ENCODE measurements at places on chromosomes 6 and 20.

DNA sequence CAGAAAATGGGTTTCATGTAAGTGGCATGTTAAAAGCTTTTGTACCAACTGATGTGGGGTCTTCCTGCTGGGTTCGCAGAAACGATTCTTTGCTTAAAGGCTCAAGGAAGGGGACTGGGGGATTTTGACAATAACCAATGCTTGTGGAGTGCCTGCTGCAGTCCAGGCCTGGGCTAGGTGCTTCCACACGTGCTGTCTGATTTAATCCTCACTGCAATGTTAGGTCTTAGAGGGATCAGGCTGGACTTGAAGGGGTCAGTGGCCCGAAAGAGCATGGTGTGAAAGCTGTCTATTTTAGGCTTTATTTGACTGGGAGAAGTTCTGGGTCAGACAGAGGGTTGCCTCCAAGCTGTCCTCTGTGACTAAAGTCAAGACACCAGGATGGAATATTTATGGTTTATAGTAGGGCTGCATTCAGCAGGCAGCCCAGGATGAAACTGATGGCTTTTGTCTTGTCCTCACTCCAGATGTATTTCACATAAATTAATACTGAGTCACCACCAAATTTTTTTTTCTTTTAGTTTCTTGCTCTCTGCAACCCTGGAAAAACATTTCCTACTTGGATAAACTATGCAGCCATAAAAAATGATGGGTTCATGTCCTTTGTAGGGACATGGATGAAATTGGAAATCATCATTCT lies 219.1 kb downstream of the ZMYND8 start:
- DNase-seq: no peak

- DNase-seq: no peak
These were observed 19.7 kb downstream of the TSHZ2 start for GRCh38 chr20:52991830-52992229.

GRCh38 chr6:56380476-56380875 lies 133.1 kb upstream of the COL21A1 start:
- DNase-seq: no peak

- no peak for DNase-seq
These were observed 421.3 kb upstream of the BTBD3 start for GRCh38 chr20:11496380-11496779.

- no peak for DNase-seq
These were observed 5.6 kb downstream of the TAGAP start for GRCh38 chr6:159038914-159039884.

- no peak for DNase-seq
These were observed 32.8 kb upstream of the CAP2 start for GRCh38 chr6:17360564-17360963.

DNA sequence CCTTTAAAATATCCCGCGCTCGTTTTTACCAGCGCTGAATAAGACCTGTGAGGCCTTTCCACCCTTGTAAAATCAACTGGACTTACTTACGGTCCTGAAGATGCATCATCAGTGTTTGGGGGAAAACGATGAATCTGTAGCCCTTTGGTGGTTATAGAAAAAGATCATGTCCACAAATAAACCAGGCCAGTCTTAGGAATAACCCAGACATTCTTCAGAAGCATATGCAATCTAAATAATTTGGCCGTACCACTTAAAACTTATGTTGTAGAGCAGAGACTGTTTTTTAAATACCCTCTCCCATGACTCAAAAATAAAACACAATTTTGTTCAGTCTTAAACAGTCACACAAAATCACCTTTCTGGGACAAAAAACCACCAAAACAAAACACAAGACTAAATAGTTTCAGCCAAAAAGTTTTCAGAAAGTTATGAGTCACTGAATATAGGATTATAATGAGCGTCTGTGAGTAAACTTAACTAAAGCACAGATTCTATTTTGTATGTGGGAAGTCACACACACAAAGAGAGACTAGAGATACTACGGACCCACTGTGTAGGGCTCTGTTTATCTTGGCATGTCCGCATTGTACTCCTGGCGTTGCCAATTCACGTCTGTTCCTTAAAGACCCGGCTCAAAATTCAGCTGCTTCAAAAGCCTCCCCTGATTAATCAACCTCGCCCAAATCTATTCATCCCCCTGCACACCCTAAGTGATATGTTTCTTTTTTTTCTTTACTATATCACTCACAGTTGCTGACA lies 26.5 kb upstream of the SMOC2 start:
- no peak for DNase-seq

- peak; percentile 47 for DNase-seq
These were observed 6.9 kb downstream of the HLA-DPB1 start for GRCh38 chr6:33082702-33083101.

DNA sequence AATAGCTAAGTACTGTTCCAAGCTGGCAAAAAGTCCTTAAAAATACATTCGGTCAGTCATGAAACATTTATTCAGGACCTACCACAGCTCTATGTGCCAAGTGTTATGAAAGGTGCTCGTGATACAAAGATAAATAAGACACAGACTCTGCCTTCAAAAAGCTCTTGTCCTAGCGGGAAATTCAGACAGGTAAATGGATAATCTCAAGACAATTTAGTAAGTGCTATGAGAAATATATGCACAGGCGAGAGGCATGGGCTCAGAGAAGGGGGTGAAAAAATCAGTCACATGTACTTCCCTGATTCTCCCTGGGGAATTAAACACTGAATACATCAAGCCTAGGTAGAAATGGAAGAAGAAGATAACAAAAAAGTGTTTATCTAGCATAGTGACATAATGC lies 49.8 kb upstream of the HEY2 start:
- DNase-seq: no peak

GRCh38 chr6:165186441-165187205 lies 122.8 kb downstream of the C6orf118 start:
- no peak for DNase-seq

DNA sequence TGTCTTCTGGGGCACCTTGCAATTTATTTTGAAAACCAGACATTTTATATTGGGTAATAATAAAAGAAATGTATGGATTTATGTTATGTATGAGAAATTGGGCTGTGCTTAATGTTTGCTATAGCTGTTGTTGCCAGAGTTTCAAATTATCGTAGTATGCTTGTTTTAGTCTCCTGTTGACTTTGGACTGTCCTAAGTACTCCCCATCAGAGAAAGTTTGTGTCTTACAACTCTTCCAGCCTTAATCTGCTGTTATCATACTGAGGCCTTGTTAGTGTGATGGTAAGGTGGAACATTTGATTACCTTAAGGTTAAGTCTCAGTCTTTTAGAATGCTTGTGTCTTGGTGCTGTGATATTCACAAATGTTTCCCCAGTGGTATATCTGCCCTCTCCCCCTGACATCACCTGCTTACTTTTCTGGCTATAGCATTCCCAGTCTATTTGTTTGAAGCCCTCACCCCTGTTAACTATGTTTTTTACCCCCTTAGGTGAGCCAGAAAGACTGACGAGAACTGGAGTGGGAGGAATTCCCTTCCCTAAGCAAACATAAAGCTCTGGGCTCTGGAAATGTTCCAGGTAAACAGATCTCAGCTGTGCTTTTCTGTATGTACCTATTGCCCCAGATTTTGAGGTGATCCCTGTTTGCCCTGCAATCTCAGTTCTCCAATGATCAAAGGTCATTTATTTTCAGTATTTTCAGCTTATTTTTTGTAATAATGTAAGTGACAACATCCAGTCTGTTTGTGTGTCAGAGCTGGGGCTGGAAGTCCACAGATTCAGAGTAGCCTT lies 581.1 kb upstream of the CITED2 start:
- no peak for DNase-seq

GRCh38 chr6:137488150-137489045 lies 5.8 kb downstream of the OLIG3 start:
- no peak for DNase-seq

DNA sequence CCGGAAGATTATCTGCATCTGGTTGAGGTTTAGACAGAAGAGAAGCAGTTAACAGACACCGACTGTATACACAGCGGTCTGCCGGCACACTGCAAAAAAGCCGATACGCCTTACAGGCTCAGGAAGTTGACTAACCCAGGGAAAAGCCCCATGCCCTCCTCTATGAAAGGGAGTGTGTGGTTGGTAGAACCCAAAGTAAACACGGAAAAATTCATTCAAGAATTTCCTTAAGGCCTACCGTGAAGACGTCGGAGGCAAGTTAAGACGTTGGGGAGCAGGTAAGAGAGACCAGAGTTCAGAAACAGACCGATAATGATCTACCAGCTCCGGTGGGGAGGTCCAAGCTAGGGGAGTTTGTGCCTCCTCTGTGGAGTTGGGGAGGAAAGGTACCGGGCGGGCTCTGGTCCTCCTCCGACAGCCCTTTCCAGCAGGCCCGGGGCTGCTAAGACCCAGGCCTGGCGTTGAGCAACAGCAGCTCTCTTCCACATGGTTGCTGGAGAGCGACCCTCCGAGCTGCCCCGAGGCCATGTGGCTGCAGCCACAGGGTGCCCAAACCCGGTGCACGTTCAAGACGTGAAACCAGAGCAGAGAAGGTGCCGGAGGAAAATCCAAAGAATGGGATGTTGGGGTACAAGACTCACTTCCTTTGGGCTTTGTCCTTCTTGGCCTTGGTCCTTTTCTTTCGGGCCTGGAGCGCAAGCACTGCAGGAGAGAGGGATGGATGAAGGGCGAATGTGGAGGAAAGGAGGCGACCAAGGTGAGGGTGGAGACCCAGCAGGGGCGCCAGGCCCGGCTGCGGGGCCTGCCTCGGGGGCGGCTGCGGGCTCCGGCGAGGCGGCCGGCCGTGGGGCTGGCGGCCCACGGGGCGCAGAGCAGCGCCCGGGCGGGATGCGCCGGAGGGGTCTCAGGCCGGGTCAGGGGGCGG lies 809 bp downstream of the SRPK1 start:
- peak; percentile 61 for DNase-seq

DNA sequence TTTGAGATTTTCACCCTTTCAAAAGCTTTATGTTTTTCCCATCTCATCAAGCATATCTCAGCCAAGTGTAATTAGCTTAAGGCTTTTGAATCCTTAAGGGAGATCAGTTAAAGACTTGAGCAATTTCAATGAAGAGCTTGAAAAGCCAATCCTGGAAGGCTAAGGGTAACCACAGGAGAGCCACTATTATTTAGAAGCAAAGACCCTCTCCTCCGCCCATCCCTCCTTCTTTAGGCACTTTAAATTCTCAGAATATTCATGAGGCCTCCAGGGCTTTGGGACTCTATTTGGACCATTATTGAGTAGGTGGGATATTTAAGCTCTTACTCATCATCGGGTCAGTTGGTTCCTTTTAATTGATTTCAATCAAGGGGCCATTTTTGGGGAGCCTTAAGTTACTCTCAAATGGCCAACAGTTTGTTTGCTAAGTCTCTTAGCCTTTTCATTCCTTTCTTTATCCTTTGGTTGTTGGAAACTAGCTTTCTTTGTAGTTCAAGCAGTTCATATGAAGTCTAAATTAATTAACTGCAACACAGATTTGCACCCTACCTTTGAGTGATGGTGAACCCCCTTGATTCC lies 567.2 kb downstream of the KIF16B start:
- peak; percentile 11 for DNase-seq

- DNase-seq: no peak
These were observed 23.8 kb downstream of the HLA-DOB start for GRCh38 chr6:32792901-32793435.

DNA sequence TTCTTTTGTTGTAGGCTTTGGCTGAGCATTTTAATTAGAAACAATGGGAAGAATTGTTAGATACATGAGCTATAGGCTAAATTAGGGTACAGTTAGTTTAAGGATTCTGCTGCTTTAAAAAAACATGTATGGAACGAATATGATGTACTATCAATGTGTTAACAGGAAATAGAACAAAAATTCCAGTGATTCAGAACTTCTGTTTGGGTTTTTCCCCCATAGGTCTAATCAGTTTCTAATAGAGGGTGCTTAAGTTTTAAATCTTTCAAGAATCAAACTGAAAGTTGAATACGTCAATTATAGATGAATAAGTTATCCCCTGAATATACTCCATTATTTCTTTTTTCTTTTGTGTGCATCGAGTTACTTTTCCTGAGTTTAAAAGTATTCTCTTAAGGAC lies 1.9 kb downstream of the TAB2 start:
- DNase-seq: no peak

GRCh38 chr6:151911401-151911800 lies 103.9 kb downstream of the ESR1 start:
- no peak for DNase-seq

GRCh38 chr20:52684176-52684575 lies 288.0 kb upstream of the TSHZ2 start:
- no peak for DNase-seq

GRCh38 chr20:41782730-41783406 lies 164.7 kb upstream of the CHD6 start:
- DNase-seq: no peak

GRCh38 chr6:110467566-110468140 lies 8.8 kb downstream of the SLC22A16 start:
- DNase-seq: no peak

DNA sequence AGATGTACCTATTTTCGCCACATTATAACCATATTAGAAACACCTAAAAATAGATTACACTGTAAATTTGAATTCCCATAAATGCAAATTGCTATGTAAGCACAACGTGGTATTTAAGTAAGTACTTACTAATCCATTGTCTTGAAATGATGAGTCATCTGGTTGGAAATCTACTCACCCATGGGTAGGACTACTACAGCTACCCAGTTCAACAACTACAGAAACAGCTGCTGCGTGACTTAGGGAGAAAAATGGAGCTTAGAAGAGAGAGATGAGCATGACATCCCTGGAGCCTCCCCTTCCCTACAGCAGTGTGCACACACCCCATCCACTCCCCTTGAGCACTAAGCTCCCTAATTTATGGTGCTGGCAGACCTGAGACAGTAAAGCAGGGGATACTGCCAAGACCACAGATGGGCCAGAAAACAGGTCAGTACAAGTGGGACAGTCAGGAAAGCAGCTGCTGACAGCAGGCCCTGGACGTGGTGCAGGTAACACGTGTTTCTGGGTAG lies 26.9 kb downstream of the RRAGD start:
- DNase-seq: no peak

- no peak for DNase-seq
These were observed 51.8 kb upstream of the PAX1 start for GRCh38 chr20:21653628-21654027.

GRCh38 chr20:52305858-52306257 lies 114.3 kb upstream of the ZFP64 start:
- no peak for DNase-seq

DNA sequence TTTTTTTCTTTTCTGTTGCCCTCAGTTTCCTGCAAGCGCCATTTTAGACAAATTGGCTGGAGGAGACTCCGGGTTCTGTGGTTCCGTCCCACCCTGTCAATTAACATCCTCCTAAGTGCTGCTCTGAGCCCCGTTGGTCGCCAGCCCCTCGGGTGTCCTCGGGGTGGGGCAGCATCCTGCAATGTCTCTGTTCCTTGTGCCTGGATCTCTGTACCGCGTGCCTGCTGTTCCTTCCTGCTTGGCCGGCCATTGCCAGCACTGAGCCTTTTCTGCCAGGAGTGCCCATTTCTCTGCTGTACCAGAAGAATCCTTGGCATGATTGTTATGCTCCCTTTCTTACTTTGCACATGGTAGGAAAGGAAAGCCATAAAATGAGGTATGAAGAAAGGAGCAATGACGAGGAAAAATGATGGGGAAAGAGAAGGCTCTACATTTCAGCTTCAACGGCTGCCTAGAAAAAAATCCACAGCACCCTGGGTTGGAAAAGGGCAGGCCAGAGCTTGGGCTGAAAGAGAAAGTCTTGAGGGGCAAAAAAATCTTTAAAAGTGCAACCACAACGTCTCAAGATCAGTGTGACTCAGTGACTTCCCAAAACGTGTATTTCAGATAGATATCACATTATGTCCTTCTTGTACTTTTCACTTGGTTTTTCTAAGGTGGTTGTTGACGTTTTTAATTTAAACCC lies 256.7 kb downstream of the CLIC5 start:
- no peak for DNase-seq
